Right ventricle myocardium inferior (tissue), 1 donor: ENCODE measurements at places on chromosomes 3 and 15.

DNA sequence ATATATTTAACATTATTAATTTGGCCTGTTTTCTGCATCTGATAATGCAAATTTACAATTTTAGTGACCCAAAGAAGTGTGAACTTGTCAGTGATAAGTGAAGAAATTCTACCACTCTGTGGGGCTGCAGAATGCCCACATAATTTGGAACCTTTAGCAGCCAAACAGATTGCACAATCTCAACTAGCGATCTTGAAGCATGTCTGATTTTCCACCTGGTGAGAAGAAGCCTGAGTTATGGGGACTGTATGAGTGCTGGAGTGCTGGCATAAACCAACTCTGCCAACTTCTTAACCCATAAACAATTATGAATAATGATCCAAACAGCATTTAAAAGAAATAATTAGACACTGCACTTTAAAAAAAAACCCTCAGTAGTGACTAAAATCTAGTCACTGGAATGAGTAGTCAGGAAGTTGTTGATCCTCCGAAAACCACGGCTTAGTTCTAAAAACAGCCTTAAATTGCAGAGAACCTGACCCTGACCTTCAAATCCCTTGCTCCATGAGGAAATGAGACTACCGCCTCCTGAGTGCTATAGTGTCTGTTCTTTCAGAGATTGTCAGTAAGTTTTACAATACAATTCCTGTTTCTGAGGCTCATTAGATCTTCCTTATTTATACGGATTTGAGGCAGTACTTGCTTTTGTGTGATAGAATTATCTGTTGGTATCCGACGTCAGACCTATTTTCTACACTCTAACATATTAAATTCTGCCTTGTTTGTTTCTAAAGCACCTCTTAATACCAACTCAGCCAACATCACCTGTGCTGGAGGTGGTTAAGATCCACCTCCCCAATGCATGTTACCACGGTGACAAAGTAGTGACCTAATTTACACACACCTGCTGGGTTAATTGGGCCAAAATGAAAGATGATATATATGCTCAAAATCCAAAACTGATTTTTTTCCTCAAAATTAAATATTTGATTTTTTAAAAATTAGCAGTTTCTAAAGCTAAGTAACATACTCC is 267.7 kb downstream of the ZBTB20 start:
- no peak for DNase-seq

GRCh38 chr3:99950921-99951320 is 133.3 kb downstream of the CMSS1 start:
- no peak for DNase-seq

GRCh38 chr15:77418391-77418965 is 1.4 kb downstream of the PEAK1 start:
- DNase-seq: no peak

GRCh38 chr3:9208605-9209152 is 40.8 kb downstream of the SRGAP3 start:
- DNase-seq: no peak

DNA sequence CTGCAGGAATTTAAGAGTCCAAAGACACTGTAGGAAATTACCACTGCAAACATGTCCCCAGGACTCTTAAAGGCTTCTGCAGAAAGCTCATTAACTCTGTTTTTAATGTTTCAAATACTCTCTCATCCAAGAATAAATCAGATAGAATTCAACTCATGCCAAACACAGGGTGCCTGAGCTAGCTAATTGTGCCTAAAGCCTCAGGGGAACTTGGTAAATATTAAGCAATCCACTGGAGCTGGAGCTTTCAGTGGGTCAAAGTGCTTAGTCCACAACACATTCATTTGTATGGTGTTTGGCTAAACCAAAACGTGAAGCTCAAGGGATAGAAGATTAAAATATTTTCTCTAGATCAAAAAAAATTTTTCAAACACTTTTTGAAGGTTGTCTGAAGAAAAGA is 131.4 kb downstream of the THRB start:
- no peak for DNase-seq

DNA sequence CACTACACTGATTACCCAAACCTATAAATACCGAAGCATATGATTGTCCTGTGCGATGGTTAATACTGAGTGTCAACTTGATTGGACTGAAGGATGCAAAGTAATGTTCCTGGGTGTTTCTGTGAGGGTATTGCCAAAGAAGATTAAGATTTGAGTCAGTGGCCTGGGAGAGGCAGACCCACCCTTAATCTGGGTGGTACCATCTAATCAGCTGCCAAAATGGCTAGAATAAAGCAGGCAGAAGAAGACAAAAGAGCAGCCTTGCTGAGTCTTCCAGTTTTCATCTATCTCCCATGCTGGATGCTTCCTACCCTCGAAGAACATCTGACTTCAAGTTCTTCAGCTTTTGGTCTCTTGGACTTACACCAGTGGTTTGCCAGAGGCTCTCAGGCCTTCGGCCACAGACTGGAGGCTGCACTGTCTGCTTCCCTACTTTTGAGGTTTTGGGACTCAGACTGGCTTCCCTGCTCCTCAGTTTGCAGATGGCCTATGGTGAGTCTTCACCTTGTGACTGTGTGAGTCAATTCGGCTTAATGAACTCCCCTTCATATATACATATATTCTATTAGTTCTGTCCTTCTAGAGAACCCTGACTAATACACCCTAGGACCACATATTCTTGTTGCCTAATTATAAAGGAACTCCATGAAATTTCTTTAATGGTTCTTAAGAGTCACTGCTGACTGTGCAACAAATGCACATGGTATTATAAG is 31.7 kb downstream of the CSNK1G1 start:
- no peak for DNase-seq

DNA sequence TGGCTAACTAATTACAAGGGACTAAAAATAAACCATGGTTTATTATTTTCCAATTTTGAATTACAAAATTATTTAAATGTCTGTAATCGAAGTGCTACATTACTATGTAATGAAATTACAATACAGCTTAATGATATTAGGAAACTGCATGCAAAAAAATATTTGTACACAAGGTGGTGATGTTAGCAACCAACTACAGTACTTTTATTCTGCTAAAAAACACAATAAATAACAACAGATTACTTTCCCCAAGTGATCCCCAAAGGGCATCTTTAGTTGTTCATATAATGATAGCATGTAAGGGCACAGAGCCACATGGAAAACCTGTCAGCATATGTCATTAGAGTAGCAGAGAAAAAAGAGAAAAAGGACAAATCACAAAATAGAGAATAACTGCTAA is 147.5 kb upstream of the SOX2 start:
- no peak for DNase-seq

- DNase-seq: no peak
Observed at GRCh38 chr3:25038271-25038670, 389.8 kb upstream of the RARB start.

DNA sequence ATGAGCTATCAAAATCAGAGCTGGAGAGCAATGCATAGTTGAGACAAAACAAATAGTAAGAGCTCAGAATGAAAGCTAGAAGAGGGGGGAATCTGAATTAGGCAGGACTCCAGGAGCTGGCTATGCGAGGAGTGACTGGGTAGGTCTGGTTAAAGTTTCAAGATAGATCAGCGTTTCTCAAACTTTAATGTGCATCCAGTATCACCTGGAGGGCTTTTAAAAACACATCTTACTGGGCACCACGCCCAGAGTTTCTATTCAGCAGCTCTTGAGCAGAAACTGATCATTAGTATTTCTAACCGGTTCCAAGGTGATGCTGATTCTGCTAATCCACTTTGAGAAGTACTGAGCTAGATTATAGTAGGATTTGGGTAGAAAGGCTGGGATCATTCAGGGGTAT is 96.2 kb upstream of the ACP3 start:
- no peak for DNase-seq

DNA sequence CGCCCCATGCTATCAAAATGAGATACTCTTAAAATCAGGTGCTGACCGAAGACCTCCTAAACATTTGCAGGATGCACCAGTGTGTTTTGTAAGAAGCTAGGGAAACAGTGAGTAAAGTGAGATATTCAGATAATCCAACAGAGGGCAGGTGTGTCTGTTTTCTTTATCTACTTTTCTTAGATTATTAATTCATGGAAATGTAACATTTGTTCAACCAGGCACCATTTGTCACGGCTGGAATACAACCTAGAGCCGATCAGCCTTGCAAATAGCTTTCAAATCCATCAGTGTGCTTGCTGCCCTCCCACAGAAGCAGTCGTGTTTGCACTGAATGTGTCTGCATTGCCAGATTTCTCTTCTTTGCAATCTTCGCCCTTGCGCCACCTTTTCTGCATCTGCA is 201.9 kb upstream of the CHRM5 start:
- DNase-seq: no peak

GRCh38 chr3:120772081-120772480 is 29.5 kb downstream of the GTF2E1 start:
- DNase-seq: no peak

DNA sequence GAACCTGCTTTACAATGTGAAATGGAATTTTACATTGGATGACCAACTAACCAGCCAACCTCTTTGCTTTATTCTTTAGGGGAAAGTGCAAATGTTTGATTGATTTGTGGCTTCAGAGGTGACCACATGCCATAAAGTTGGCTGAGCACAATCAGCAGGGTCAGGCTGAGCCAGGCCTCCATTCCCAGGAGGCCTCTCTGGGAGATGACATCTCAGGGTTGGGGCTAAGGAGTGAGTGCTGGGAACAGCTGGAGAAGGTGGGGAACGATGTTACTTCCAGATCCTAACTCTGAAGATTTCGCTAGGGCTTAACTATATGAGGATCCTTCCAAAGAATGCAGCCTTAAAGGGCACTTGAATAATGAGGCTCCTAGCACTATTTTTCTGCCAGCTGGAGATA is 131.7 kb downstream of the ATP10A start:
- no peak for DNase-seq

GRCh38 chr3:136751316-136752171 is 634 bp downstream of the STAG1 start:
- peak; percentile 88 for DNase-seq

DNA sequence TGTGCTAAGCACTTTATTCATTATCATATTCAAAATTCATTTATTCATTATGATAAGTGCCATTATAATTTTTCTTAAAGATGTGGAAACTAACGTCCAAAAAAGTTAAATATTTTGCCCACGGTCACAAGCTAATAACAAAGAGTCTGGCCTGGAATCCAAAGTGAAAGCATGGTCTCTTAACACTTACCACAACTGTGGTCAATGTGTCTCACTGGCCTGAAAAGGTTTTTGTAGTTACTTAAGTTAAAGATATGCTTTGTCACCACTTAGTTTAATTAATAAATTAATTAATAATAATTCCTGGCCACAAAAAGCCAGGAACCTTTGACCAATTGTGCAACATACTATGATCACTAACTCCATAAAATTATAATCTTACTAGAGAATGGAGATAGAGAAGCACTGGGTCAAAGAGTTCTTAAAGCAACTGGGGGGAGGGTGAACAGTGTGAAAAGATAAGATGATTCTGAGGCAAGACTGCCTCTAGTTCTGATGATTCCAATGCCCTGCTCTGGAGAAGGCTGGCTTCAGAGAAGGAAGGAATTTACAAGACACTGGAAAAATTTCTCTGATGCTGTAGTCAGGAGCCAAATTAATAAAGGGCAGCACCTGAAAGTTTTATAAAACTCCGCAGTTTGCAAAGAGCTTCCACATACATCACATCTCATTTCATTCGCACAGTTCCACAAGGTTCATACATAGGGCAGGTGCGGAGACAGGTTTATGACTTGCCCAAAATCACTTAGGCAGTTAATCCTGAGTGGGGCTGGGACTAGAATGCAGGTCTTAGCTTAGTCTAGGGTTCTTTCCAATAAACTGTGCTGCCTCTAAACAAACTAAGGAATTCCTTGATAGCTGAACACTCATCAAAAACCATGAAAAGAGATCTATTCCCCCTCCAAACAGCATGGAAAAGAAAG is 32.5 kb downstream of the NPTN start:
- no peak for DNase-seq

DNA sequence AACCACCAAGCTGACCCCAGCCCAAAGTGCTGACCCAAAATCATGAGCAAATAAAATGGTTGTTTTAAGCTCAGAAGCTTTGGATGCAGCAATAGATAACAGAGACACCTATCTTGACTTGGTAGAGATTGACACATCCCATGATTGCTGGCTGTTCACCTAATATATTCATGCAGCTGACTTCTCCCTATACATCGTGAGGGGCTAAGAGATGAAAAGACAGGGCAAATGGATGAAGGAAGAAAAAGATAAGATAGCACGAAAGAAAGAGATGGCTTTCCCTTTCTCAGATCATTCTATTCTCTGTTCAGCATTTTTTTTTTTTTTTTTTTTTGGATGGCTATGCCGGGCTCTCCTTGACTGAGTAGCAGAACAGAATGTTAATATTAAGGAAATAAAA is 141.5 kb upstream of the ADAMTS9 start:
- no peak for DNase-seq

DNA sequence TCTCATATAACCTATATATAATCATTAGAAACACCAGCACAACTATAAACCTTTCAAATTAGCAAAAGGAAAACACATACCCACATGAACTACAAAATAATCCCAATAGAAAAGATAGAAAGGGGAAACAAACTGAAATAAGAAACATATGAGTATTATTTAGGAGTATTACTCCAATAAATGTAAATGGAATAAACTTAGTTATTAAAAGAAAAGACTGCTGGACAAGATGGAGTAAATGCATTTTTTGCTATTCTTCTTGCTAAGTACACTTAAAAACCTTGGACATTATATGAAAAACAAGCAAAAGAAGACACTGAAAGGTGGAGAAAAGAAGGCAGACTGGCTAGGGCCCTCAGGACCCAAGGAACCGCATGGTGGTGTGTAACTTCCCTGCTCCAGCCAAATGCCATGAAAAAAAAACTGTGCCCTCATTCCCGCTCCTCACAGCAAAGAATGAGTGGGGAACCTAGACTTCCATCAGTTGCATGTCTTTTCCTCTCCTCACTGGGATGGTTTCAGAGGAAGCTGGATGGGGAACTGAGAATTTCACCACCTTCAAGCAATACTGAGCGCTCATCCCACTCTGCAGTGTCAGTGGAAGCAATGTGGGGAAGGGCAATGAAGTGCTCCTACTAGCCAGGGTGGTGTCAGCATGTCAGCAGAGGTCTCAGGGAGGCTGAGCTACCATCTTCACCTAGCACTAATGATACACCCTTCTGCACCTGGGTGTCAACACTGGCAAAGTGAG is 43.7 kb upstream of the ADAMTS17 start:
- no peak for DNase-seq

GRCh38 chr15:69914960-69915359 is 182.8 kb downstream of the TLE3 start:
- no peak for DNase-seq

- DNase-seq: no peak
Observed at GRCh38 chr3:184241447-184242296, 7.1 kb downstream of the ALG3 start.

GRCh38 chr3:173599673-173600072 is 202.1 kb downstream of the NLGN1 start:
- DNase-seq: no peak

DNA sequence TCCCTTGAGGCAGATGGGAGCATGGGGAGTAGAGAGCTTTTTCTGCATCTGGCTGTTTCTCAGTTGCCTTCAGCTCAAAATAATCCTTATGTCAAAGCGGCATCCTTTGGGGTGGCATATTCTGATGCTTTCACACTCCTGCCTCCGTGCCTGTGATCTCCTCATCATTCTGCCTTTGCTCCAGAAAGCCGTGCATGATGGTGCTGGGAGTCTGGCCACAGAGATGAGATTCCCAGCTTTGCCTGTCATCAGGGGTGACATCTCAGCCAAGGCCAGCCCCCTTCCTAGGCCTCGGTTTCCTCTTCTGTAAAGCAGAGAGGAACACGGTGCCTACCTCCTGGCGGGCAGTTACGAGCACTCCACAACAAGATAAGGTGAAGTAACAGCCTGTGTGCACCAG is 96.3 kb upstream of the ALDH1A3 start:
- DNase-seq: no peak

- no peak for DNase-seq
Observed at GRCh38 chr3:30187366-30187765, 419.0 kb upstream of the TGFBR2 start.

GRCh38 chr3:189466004-189466403 is 165.2 kb upstream of the TP63 start:
- DNase-seq: no peak
